ENCODE measurements at places on chromosomes 3 and 15.

DNA sequence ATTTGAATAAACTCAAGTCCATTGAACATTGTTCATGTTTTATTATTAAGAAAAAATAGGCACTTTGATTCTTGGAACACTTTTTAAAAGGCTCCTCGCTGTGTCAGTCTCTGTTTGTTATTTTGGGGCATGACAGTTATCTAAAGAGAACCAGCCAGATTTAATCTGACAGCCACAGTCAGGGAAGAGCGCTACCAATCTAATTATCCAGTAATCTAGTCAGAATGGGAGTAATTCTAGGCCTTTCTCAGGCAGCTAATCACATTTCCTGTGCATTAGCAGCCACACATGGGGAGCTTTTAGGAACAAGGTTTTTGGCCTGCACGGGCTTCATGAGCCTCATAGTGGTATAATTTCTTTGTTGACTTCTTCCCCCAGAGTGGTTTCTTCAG is 362.2 kb downstream of the RBMS3 start:
- no peak overlapping the region for H3K4me3 ChIP-seq
- H3K27me3 ChIP-seq: no peaks in the 10 kb centered on the region
- peaks cover 14% of the 10 kb centered on the region for H3K4me1 ChIP-seq

GRCh38 chr15:63157118-63157843 is at the start of gene RPS27L:
TSS of gene RPS27L (minus strand) at chr15:63157477. CDS start at chr15:63157405, 72 bp downstream.
- H3K27ac ChIP-seq: peak within 1 kb of the TSS; percentile 98
- peaks cover 24% of the 10 kb centered on the region for H3K4me1 ChIP-seq
- no peaks in the 10 kb centered on the region for H3K36me3 ChIP-seq

DNA sequence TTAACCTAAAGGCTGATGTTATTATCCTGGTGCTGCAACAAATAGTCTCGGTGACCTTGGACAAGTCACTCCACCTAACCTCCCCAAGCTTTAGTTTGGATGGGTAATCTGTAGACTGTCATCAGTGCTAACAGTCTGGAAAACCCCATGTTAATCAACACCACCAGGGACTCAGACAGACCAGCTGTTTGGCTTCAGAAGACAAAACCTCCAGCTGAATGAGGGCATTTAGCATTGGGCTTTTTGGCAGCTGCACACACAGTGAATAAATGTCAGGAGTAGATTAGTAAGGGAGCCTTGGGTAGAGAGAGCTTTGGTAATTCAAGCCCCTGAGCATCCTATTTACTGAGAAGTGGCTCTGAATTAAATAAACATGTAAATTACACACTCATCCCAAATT is 24.9 kb upstream of the C3orf80 start:
- H3K4me3 ChIP-seq: no peak overlapping the region
- DNase-seq: no peak
- H3K36me3 ChIP-seq: no peaks in the 10 kb centered on the region
- H3K4me1 ChIP-seq: no peaks in the 10 kb centered on the region
- no peaks in the 10 kb centered on the region for H3K27me3 ChIP-seq
- no peak overlapping the region for H3K27ac ChIP-seq

GRCh38 chr3:55408193-55408826 is 78.8 kb downstream of the WNT5A start:
- no peak overlapping the region for H3K27ac ChIP-seq
- H3K4me3 ChIP-seq: no peak overlapping the region
- peak; percentile 52 for DNase-seq
- H3K27me3 ChIP-seq: no peaks in the 10 kb centered on the region
- no peaks in the 10 kb centered on the region for H3K4me1 ChIP-seq

- no peak overlapping the region for H3K27ac ChIP-seq
- no peaks in the 10 kb centered on the region for H3K36me3 ChIP-seq
- H3K4me1 ChIP-seq: peaks cover 12% of the 10 kb centered on the region
- H3K4me3 ChIP-seq: no peak overlapping the region
Measured at GRCh38 chr15:71275566-71276335, 160.5 kb downstream of the THSD4 start.

DNA sequence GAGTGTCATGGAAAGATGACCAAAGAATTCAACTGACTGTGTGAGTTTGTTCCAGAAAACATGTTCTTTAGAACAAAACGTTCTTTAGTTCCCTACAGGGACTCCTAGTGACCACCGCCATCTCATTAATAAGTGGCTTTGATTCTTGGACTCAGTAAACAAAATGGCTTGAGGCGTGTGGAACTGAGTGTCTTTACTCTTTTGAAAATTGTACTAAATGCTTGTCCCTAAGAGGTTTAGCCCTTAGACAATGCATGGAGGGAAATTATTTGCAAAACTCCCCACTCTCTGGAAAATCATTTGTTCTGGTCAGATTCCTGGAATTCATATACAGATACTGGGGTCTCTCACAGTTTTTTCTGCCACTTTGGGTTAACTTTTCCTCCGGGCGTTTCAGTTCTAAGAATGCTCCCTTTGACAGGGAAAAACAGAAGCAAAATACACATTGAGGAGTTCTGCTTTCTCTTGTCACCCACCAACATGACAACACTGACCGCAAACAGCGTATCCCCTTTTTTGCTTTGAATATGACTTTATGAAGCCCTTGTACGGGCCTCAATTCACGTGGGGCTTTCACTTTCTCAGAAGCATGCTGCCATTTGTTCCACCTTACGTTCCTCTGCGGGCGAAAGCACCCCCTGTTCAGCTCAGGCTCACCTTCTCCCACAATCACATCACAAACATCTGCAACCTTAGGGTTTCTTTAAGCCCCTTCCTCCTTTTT is 15.3 kb upstream of the NRROS start:
- H3K27ac ChIP-seq: peak overlapping the region; percentile 64
- H3K36me3 ChIP-seq: no peaks in the 10 kb centered on the region
- H3K4me1 ChIP-seq: peaks cover 4% of the 10 kb centered on the region

DNA sequence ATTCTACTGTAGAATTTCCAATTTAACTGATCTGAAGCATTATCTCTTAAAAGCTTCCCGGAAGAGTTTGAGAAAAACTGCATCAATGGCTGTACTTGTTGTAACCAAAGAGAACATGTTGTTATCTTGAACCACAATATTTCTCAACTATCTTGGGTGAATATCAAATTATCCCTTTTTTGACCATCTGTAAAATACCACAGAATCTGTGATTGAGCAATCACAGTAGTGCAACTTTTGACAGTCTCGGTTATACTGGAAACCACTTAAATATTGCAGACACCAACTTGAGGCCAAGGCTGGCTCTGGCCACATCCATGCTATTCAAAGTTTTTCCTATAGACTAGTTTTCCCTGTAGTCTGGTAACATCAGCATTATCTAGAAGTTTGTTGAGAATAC is 842.8 kb upstream of the EPHA6 start:
- H3K27ac ChIP-seq: no peak overlapping the region
- H3K4me1 ChIP-seq: no peaks in the 10 kb centered on the region
- DNase-seq: no peak
- no peaks in the 10 kb centered on the region for H3K36me3 ChIP-seq
- no peaks in the 10 kb centered on the region for H3K27me3 ChIP-seq

GRCh38 chr3:111936967-111937366 is 41.9 kb upstream of the ABHD10 start:
- H3K36me3 ChIP-seq: peaks cover 11% of the 10 kb centered on the region
- no peak overlapping the region for H3K4me3 ChIP-seq
- H3K27me3 ChIP-seq: no peaks in the 10 kb centered on the region
- H3K4me1 ChIP-seq: no peaks in the 10 kb centered on the region

GRCh38 chr3:96347289-96347688 is 467.1 kb upstream of the EPHA6 start:
- no peaks in the 10 kb centered on the region for H3K4me1 ChIP-seq
- no peak overlapping the region for H3K27ac ChIP-seq
- DNase-seq: no peak

- DNase-seq: no peak
- peaks cover 4% of the 10 kb centered on the region for H3K4me1 ChIP-seq
- no peaks in the 10 kb centered on the region for H3K27me3 ChIP-seq
- no peak overlapping the region for H3K27ac ChIP-seq
Measured at GRCh38 chr3:128313935-128314334, 152.8 kb downstream of the DNAJB8 start.

DNA sequence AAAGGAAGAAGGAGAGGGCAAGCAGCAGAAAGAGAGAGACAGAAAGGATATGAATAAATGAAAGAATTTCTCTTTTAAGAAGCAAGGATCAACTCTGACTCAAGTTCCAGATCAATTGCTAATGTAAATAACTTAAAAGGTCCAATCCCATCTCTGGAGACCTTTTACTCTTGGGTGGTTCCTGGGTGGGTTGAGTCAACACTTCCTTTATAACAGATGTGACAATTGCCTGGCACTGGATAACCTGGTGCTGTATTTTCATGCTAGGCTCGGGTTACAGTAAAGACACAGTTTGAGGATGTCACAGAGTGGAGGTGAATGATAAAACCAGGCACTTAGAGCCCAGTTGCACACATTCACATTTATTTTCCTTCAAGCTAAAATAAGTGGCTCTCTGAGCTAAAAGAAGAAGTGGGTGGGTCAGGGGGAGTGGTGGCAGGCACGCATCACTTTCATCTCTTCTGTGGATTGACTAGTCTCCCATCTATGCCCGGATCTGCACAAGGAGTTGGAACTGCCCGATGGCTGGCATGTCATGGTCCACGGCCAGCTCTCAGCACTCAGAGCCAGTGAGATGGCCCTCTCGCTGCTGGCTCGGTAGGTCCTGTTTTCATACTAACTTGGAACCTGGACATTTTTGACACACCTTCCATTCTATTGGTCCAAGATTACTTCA is 465.8 kb downstream of the FOXP1 start:
- H3K36me3 ChIP-seq: no peaks in the 10 kb centered on the region
- H3K27me3 ChIP-seq: no peaks in the 10 kb centered on the region
- H3K4me1 ChIP-seq: peaks cover 39% of the 10 kb centered on the region
- peak overlapping the region; percentile 32 for H3K27ac ChIP-seq
- no peak overlapping the region for H3K4me3 ChIP-seq
- DNase-seq: no peak

DNA sequence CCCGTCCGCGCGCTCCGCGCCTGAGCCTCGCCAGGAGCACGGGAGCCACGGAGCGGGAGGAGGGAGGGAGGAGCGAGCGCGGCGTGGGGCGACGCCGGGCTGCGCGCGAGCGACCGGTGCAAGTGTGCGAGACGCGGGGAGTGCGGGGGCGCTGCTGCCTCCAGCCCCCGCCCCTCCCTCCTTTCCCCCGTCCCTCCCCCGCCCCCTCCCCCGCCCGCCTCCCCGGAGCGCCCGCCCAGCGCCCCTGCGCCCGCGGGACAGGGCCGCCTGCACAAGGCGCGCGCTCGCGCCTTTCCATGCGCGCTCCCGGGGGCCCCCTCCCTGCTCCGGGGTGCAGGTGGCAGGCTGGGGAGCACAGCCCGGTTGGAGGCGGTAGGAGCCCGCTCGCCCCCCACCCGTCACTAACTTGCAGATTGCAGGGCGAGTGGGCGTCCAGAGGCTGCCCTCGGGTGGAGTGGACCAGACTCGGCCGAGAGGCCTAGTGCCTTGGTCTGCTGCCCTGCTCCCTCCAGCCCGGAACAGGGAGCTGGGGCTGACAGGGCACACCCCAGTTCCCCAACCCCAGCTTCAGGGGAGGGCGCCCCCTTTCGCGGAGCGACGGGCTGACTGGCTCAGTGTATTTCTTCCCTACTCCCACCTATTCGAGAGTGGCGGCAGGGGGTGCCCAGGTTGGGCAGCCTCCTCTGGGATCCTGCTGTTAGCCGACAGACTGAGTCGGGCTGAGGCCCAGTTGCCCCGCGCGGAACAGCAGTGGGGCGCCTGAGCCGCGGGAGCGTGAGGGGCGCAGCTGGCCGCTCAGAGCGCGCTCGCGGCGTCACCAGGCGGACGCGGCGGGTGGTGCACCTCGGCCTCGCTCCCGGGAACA is at the start of gene WNT7A:
TSS of gene WNT7A (minus strand) at position 126 of the 865 bp plus-strand sequence. CDS start 255 bp downstream, outside the sequence.
- no peak for DNase-seq
- H3K4me1 ChIP-seq: peaks cover 28% of the 10 kb centered on the region
- no peak within 1 kb of the TSS for H3K27ac ChIP-seq
- no peaks in the 10 kb centered on the region for H3K36me3 ChIP-seq
- peaks cover 85% of the 10 kb centered on the region for H3K27me3 ChIP-seq
- no peak within 1 kb of the TSS for H3K4me3 ChIP-seq

- peaks cover 66% of the 10 kb centered on the region for H3K4me1 ChIP-seq
- no peak for DNase-seq
- no peaks in the 10 kb centered on the region for H3K36me3 ChIP-seq
- no peak overlapping the region for H3K4me3 ChIP-seq
- H3K27me3 ChIP-seq: no peaks in the 10 kb centered on the region
Measured at GRCh38 chr3:152205097-152205593, 63.6 kb upstream of the MBNL1 start.

- no peaks in the 10 kb centered on the region for H3K4me1 ChIP-seq
- no peaks in the 10 kb centered on the region for H3K36me3 ChIP-seq
- no peaks in the 10 kb centered on the region for H3K27me3 ChIP-seq
- H3K27ac ChIP-seq: no peak overlapping the region
Measured at GRCh38 chr3:138063416-138063815, 52.0 kb downstream of the DZIP1L start.

DNA sequence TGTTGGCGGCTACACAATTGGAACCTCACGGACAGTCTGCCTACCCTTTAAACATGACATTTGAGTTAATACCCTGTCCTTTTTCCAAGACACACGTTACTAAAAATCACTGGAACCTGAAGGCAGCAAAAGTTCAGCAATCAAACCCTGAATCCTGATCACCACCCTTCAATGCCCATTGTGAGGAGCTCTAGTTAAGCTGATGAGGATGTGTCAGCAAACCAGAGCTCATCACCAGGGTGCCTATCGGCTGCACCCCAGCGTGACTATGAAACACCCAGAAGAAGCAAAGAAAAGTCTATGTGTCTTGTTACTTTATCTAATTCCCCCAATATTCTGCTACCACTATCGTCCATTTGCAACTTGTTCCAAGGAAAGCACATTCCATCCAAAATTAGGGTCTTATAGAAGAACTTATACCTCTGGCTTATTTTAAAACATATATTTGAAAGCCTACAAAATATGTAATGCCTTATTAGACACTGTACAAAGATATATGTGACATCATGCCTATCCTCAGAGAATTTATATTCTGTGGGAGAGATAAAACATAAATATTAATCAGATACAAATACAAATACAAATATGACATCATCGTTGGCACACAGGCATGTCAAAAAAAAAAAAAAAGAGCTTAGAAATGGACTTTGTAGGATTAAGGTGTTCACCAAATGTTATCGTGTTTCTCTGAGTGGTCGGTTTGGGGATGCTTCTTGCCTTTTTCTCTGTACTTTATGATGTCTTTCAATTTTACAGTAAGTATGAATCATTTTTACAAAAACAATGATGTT is 219.7 kb upstream of the SETMAR start:
- H3K27me3 ChIP-seq: no peaks in the 10 kb centered on the region
- no peaks in the 10 kb centered on the region for H3K4me1 ChIP-seq
- H3K4me3 ChIP-seq: no peak overlapping the region
- no peak for DNase-seq
- no peak overlapping the region for H3K27ac ChIP-seq

DNA sequence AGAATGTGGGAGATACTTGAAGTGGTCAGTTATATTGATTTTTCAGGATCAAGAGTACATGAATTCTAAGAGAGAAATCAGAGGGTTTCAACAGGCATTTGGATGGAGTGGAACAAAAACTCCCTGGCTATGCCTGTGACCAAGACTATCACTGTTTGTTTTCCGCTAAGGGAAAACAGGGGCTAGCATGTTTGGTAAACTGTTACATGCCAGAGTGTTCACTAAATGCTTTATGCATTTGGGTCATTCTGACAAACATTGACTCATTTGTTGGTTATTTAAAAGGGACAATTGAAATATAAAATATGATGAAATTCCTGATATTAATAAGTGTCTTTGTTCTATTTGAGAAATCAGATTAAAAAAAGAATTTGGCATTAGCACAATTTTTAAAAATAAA is 603.9 kb upstream of the KCNMB2 start:
- no peak overlapping the region for H3K4me3 ChIP-seq
- H3K27me3 ChIP-seq: no peaks in the 10 kb centered on the region
- H3K27ac ChIP-seq: no peak overlapping the region
- no peaks in the 10 kb centered on the region for H3K36me3 ChIP-seq
- no peak for DNase-seq

- peak overlapping the region; percentile 70 for H3K27ac ChIP-seq
- DNase-seq: no peak
- H3K4me1 ChIP-seq: peaks cover 47% of the 10 kb centered on the region
- H3K4me3 ChIP-seq: no peak overlapping the region
Measured at GRCh38 chr15:31372635-31373091, 46.0 kb downstream of the KLF13 start.
